ENCODE measurements at places on chromosomes 6 and 20. TPM values are rescaled to one million over a fixed set of nuclear protein-coding genes. Genes with fewer than 3 reads are reported as not detected.

GRCh38 chr6:151390851-151391470 lies 398 bp downstream of the ZBTB2 start:
- DNase-seq, result peak; percentile 71
- H3K4me1 ChIP-seq, result peaks cover 2% of the 10 kb centered on the region
- H3K27me3 ChIP-seq, result no peaks in the 10 kb centered on the region
- H3K27ac ChIP-seq, result peak overlapping the region; percentile 78
- H3K4me3 ChIP-seq, result peak overlapping the region; percentile 93

GRCh38 chr6:110198561-110198960 lies 18.3 kb downstream of the CDC40 start:
- H3K27ac ChIP-seq, result no peak overlapping the region
- no peaks in the 10 kb centered on the region for H3K4me1 ChIP-seq
- H3K27me3 ChIP-seq, result no peaks in the 10 kb centered on the region

GRCh38 chr20:62234339-62234738 lies 4.0 kb upstream of the OSBPL2 start:
- no peak overlapping the region for H3K27ac ChIP-seq
- H3K4me1 ChIP-seq, result no peaks in the 10 kb centered on the region
- no peak overlapping the region for H3K4me3 ChIP-seq
- no peaks in the 10 kb centered on the region for H3K36me3 ChIP-seq
- no peak for DNase-seq
- H3K27me3 ChIP-seq, result no peaks in the 10 kb centered on the region

- no peaks in the 10 kb centered on the region for H3K4me1 ChIP-seq
- no peaks in the 10 kb centered on the region for H3K36me3 ChIP-seq
- no peak for DNase-seq
Observed at GRCh38 chr6:30169658-30170614, 6.6 kb downstream of the TRIM15 start.

The SLC24A3 gene
- 0.83 TPM for total RNA-seq

DNA sequence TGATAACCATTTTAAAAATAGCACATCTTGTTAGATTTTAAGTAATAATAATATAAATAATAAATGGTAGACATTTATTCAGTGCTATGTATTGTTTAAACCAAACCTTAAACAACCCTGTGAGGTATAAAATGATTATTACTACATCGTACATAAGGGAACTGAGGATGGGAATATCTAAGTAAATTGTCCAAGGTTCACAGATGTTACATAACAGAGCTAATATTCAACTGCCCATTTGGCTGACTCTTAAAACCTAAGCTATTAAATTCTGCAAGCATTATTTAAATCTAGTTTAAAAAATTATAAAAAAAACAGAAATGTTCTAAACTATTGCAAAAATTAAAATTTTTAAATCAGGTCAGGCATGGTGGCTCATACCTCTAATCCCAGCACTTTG lies 175.1 kb downstream of the COL19A1 start:
- H3K27me3 ChIP-seq, result no peaks in the 10 kb centered on the region
- H3K27ac ChIP-seq, result no peak overlapping the region

The ANKRD66 gene
- total RNA-seq, result not detected

DNA sequence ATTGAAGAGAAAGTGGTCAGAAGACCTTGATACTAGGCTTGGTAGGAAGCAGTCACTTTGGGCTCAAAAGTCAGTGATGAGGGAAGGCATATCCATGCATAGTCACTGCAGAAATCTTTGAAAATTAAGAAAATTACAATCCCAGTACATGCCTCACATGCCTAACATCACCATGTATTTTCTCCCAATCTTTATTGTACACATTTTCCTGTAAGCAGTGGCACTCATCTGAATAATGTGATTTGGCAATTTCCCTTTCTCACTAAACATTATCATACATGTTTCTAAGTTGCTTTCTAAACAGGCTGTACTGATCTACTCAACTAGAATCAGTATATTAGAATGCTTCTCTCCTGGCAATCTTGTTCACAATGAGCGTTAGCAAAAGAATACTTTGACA lies 280.7 kb upstream of the SUPT3H start:
- H3K27me3 ChIP-seq, result peaks cover 11% of the 10 kb centered on the region
- H3K36me3 ChIP-seq, result peaks cover 2% of the 10 kb centered on the region
- H3K4me1 ChIP-seq, result no peaks in the 10 kb centered on the region
- DNase-seq, result no peak
- no peak overlapping the region for H3K4me3 ChIP-seq

- H3K36me3 ChIP-seq, result no peaks in the 10 kb centered on the region
- H3K4me1 ChIP-seq, result peaks cover 13% of the 10 kb centered on the region
- H3K27me3 ChIP-seq, result peaks cover 7% of the 10 kb centered on the region
- DNase-seq, result peak; percentile 37
- no peak overlapping the region for H3K4me3 ChIP-seq
Observed at GRCh38 chr6:37779902-37780628, 39.5 kb upstream of the ZFAND3 start.

The BPIFB2 gene
- total RNA-seq, result not detected

DNA sequence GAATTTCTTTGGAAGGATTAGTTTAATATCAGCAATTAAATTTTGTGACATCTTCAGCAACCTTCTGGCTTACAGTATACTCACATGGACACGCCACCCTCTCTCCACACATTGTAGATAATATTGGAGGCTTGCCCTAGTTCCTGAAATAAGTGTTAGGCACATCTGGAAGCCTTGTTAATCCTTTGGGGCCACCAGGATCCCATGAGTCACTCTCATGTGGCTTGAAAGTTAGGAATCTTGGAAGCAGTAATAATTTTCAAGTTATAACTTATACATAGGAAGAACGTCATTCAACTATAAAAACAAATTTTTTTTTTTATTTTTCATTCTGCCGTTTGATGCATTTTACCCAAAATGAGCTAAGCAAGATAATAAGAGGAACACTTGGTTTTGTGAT lies 20.5 kb downstream of the LAMA4 start:
- no peak overlapping the region for H3K4me3 ChIP-seq
- no peaks in the 10 kb centered on the region for H3K27me3 ChIP-seq
- no peaks in the 10 kb centered on the region for H3K36me3 ChIP-seq
- DNase-seq, result no peak
- H3K27ac ChIP-seq, result no peak overlapping the region
- H3K4me1 ChIP-seq, result no peaks in the 10 kb centered on the region

GRCh38 chr20:36255445-36255844 lies 19.2 kb downstream of the AAR2 start:
- no peak overlapping the region for H3K27ac ChIP-seq
- no peak overlapping the region for H3K4me3 ChIP-seq
- peaks cover 7% of the 10 kb centered on the region for H3K36me3 ChIP-seq
- peaks cover 10% of the 10 kb centered on the region for H3K4me1 ChIP-seq
- H3K27me3 ChIP-seq, result no peaks in the 10 kb centered on the region

The ADTRP gene
- total RNA-seq, result not detected

DNA sequence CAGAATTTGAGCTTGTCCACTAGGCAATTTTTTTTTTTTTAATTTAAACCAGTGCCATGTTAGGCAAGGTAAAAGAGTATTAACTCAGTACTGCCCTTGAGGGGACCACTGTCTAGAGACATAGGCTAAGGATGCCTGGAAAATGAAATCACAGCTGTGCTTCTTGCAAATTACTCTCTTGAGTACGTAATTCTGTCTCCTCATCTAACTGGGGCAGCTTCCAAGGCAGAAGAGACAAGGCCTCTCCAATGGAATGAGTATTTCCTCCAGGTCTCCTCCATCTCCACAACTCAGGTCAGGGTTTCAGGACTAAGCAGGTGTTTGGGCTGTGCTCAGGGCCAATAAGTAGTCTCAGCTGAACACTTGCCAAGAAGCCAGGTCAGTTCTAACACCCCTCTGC lies 33.8 kb upstream of the MRPS10 start:
- H3K27me3 ChIP-seq, result no peaks in the 10 kb centered on the region
- no peak overlapping the region for H3K4me3 ChIP-seq
- H3K36me3 ChIP-seq, result peaks cover 78% of the 10 kb centered on the region
- no peak for DNase-seq
- H3K4me1 ChIP-seq, result no peaks in the 10 kb centered on the region

DNA sequence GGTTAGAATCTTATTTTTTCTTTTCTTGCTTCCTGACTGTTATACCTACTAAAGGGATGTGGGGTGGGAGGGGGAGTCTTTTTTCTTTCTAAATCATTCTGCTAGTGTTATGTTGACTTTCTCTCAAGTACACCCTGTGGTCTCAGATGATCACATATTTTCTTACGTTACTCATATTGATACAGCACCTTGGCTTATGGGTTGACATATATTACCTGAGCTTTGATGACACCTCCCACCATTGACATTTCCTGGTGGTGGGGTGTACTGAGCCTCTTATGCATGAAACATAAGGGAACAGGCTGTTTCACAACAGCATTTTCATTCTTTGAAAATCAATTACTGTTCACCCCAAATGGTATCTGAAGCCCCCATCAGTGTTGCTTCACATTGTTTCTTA lies 169.8 kb downstream of the MMS22L start:
- H3K36me3 ChIP-seq, result peaks cover 2% of the 10 kb centered on the region
- no peak overlapping the region for H3K27ac ChIP-seq
- H3K27me3 ChIP-seq, result no peaks in the 10 kb centered on the region
- no peak for DNase-seq
- no peaks in the 10 kb centered on the region for H3K4me1 ChIP-seq
- H3K4me3 ChIP-seq, result no peak overlapping the region

GRCh38 chr20:34389954-34390555 lies 27.0 kb downstream of the ITCH start:
- no peaks in the 10 kb centered on the region for H3K27me3 ChIP-seq
- no peak overlapping the region for H3K4me3 ChIP-seq
- H3K27ac ChIP-seq, result no peak overlapping the region
- no peaks in the 10 kb centered on the region for H3K4me1 ChIP-seq

GRCh38 chr6:31379850-31380249 lies 22.9 kb upstream of the HLA-B start:
- no peak for DNase-seq
- no peak overlapping the region for H3K27ac ChIP-seq
- no peaks in the 10 kb centered on the region for H3K4me1 ChIP-seq
- H3K36me3 ChIP-seq, result no peaks in the 10 kb centered on the region
- no peaks in the 10 kb centered on the region for H3K27me3 ChIP-seq

- DNase-seq, result no peak
- peaks cover 1% of the 10 kb centered on the region for H3K4me1 ChIP-seq
- no peaks in the 10 kb centered on the region for H3K36me3 ChIP-seq
- no peak overlapping the region for H3K4me3 ChIP-seq
Observed at GRCh38 chr6:16437095-16437494, 198.7 kb downstream of the GMPR start.

DNA sequence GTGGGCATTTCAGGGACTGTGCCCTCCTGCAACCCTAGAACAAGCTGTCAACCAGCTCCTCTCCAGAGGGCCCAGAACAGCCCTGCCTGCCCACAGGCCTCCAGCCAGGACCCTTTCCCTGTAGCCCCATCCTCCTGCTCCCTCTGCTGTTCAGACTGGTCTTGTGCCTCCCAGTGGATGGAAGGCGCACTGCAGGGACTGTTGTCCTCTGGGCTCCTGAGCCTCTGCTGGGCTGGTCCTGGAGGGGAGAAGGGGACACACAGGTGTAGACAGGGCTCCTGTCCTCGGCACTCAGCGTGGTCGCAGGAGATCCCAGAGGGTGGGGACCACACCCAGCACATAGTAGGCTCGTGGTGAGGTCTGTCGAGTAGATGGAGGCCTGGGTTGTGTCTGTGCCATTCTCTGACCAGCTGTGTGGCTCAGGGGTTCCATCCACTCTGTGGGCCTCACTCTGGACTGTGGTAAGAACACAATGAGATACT lies 11.5 kb downstream of the ITPR3 start:
- H3K4me1 ChIP-seq, result peaks cover 2% of the 10 kb centered on the region
- peak; percentile 94 for DNase-seq
- no peak overlapping the region for H3K27ac ChIP-seq
- H3K27me3 ChIP-seq, result no peaks in the 10 kb centered on the region
- peak overlapping the region; percentile 77 for H3K4me3 ChIP-seq

The HFE gene
- total RNA-seq, result 0.98 TPM

The EMILIN3 gene
- 6.7 TPM for total RNA-seq

- no peaks in the 10 kb centered on the region for H3K27me3 ChIP-seq
- no peaks in the 10 kb centered on the region for H3K4me1 ChIP-seq
- no peak for DNase-seq
- peaks cover 42% of the 10 kb centered on the region for H3K36me3 ChIP-seq
- H3K27ac ChIP-seq, result no peak overlapping the region
Observed at GRCh38 chr6:90559931-90560330, 26.9 kb downstream of the MAP3K7 start.

DNA sequence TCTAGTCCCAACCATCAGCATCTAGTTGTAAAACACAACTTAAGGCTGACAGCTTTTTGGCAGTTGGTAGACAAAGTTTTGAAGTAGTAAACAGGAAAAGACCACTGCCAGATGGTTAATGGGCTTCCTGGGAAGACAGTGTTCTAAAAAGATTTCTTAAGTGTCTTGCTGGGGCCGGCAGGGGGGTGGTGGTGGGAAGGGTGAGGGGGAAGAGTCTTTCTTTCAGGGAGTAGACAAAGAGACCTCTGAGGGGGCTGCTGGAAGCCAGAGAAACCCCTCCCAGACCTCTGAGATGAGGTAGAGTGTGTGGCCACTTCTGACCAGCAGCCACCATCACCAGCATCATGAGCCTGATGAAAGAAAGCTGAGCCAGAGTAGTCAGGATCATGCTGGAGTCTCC lies 784.9 kb downstream of the TENT5A start:
- peaks cover 2% of the 10 kb centered on the region for H3K4me1 ChIP-seq
- H3K4me3 ChIP-seq, result no peak overlapping the region
- no peaks in the 10 kb centered on the region for H3K27me3 ChIP-seq
- no peak overlapping the region for H3K27ac ChIP-seq

- no peak overlapping the region for H3K27ac ChIP-seq
- DNase-seq, result no peak
- no peaks in the 10 kb centered on the region for H3K4me1 ChIP-seq
- no peaks in the 10 kb centered on the region for H3K27me3 ChIP-seq
- H3K36me3 ChIP-seq, result peaks cover 5% of the 10 kb centered on the region
Observed at GRCh38 chr6:88864359-88865054, 98.9 kb downstream of the RNGTT start.

GRCh38 chr20:44698351-44698750 lies 16.8 kb upstream of the CCN5 start:
- H3K27me3 ChIP-seq, result no peaks in the 10 kb centered on the region
- H3K36me3 ChIP-seq, result no peaks in the 10 kb centered on the region
- H3K4me1 ChIP-seq, result peaks cover 6% of the 10 kb centered on the region
- H3K4me3 ChIP-seq, result no peak overlapping the region
- no peak for DNase-seq

The TINAG gene
- total RNA-seq, result not detected

The MAP3K5 gene
- total RNA-seq, result 1.6 TPM

GRCh38 chr20:7250337-7250736 lies 482.9 kb downstream of the BMP2 start:
- no peak for DNase-seq
- no peaks in the 10 kb centered on the region for H3K4me1 ChIP-seq
- H3K27ac ChIP-seq, result no peak overlapping the region

DNA sequence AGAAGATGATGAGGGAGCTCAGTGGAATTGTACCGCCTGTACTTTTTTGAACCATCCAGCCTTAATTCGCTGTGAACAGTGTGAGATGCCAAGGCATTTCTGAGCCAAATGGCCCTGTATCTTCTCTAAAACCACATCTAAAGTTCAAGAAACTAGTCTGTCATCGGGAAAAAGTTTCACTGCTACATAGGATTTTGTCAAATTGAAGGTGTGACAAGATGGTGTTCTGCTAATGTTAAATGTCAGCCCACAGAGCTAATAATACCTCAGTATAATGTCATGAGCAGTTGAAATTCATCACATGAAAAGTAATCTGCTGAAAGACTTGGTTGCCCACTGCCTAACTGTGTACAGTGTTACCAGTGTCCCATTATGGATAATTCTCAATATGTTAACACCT lies 9.6 kb downstream of the SUMO4 start:
- no peaks in the 10 kb centered on the region for H3K4me1 ChIP-seq
- DNase-seq, result no peak
- no peak overlapping the region for H3K27ac ChIP-seq

The BTN2A1 gene
- 18.4 TPM for total RNA-seq

The CTAGE9 gene
- total RNA-seq, result not detected

The NMBR gene
- not detected for total RNA-seq

The APCDD1L gene
- total RNA-seq, result 1.1 TPM

GRCh38 chr6:41162687-41163418 lies at the start of gene TREM2:
Gene TREM2, minus strand, starts transcription at chr6:41163116. Its CDS starts 34 bp downstream, at chr6:41163082.
- no peak within 1 kb of the TSS for H3K4me3 ChIP-seq
- H3K27ac ChIP-seq, result no peak within 1 kb of the TSS
- no peak for DNase-seq
- H3K36me3 ChIP-seq, result no peaks in the 10 kb centered on the region
